ENCODE measurements at places on chromosomes 6 and 20.

DNA sequence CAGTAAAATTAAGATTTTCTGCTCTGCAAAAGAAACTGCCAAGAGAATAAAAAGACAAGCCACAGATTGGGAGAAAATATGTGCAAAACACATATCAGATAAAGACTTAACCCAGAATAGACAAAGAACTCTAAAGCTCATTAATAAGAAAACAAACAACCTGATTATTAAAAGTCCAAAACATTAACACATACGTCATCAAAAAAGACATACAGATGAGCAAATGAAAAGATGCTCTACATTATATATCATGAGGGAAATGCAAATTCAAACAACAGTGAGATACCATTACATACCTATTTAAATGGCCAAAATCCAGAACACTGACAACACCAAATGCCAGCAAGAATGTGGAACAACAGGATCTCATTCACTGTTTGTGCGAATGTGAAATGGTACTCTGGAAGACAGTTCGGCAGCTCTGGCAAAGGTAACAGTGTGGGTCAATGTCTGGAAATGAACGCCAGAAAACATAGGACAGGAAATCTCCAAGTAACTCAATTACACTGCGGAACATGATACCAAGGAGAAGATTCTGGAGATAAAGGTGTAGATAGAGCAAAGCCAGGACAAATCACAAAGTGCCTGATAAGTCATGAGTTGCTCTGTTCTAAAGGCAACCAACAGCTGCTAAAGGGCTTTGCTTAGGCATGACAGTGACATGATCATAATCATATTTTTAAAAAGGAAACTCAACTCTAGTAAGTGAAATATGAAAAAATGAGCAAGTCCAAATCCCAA, 96.8 kb downstream of the PDE10A start:
- DNase-seq, result no peak

DNA sequence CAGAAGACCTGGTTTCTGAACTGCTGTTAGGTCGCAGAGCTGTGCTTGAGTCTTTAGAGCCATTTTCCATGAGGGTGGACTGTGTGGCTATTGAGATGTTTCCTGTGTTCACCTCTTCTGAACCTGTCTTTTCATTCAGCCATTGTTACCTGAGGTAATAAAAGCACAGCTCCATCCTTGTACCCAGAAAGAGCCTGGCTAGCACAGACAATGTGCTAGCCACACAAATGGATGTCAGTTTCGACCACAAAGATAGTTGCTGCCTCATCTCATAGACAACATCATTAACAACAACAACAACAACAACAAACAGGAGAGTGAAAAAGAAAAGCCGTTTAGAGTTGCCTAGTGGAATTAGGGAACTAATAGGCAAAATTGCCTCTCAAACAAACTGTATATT, 114.7 kb downstream of the MYO6 start:
- no peak for DNase-seq

DNA sequence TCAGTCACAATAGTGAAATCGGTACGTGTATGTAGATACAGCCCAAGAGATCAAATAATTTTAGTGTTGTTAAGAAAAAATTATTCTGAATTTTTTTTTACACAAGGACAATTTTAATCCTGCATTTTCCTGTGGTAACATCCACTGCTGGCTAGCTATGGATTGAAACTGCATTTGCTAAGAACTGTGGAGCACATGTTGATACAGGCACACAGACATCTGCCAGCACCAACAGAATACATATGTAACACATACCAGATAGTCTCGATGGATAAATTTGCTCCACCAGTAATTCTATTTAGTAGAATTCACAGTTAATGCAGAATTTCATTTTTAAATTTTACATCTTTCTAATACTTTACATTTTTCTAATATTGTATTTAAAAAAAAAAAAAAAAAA, 2.2 kb downstream of the ASIP start:
- no peak for DNase-seq

DNA sequence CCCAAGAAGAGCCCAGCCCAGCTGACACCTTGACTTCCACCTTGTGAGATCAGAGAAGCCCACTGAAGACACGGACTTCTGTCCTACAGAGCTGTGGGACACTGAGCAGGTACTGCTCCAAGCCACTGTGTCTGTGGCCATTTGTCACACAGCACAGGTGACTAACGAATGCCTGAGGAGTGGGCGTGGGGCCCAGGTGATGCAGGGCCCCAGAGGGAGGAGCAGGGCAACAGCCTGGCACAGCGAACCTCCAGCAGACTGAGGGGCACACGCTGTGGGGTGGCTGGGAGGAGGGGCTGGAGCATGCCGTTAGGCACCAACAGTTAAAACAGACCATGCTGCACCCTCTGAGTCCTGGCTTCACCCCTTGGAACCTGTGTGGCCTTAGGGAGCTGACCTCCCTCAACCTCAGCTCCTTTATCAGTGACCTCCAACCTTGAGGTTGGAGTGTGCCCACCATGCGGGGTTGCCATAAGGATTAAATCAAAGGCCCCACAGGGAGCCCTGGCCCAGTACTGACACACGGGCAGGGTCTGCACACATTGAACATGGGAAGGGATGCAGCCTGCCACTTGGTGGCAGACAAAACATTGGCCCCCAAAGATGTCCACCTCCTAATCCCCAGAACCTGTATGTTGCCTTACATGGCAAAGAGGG, 119.9 kb upstream of the CST7 start:
- no peak for DNase-seq

GRCh38 chr6:52641388-52641787, 29.5 kb upstream of the TMEM14A start:
- DNase-seq, result no peak

DNA sequence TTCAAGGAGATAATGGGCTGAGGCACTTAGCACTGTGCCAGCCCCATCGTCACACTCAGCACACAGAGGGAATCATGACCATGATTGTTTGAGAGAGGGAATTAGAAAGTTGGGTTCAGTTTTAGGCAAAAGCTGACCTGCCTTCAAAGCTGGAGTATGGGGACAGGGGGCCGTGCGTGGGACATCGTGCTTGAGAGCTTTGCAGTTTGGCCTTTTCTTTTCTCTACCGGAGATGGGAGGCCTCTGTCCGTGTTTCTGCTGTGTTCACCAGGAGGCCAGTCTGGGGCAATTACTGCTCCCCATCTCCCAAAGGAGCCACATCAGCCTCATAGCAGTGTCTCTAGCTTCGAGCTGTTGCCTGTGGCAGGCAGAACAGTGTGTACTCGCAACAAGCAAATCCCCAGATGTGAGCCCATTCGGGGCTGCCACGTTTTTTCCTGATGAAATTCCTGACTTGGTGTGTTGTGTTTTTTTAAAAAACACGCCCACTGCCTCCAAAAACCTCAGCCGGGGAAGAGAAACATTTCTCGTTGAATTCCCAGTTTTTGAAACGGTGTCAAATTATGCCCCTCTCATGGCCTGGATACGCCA, 20.2 kb downstream of the EYA2 start:
- no peak for DNase-seq

DNA sequence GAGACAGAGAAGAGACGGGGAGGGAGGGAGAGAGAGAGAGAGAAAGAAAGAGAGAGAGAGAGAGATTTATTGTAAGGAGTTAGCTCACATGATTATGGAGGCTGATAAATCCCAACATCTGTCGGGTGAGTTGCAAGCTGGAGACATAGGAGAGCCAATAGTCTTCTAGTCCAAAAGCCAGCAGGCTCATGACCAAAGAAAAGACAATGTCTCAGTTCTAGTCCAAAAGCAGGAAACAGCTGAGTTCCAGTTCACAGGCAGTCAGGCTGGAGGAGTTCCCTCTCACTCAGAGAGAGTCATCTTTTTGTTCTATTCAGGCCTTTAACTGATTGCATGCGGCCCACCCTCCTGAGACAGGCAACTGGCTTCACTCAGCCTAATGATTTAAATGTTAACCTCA, 416.6 kb downstream of the PREX1 start:
- no peak for DNase-seq

- no peak for DNase-seq
Measured at GRCh38 chr6:112116221-112116620, 28.8 kb downstream of the FAM229B start.

- DNase-seq, result peak; percentile 74
Measured at GRCh38 chr20:8424010-8424409, 291.9 kb downstream of the PLCB1 start.

DNA sequence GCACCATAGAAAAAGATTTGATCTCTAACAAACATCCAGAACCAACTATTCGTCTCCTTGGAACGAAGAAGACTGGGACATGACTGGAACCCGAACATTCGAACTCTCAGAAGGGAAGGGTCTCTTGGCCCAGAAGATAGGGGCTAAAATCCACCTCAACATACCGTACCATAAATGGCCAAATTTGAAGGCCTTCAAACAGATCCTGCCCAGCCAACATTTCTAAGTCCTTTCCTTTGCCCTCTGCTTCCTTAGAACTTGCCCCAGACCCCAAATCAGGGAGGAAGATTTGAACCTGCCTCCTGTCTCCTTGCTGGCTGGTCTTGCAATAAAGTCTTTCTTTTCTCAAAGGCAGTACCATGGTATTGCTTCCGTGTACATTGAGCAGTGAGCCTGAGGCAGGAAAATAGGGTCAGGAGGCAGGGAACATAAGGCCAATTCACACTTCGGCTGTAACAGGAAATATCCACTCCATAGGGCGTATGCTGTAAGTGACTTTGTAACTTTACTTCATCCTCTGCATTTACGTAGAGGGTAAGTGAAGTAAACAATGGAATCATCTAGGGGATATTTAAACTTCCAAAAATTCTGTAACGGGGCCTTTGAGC, 1.8 kb upstream of the PXDC1 start:
- DNase-seq, result no peak

DNA sequence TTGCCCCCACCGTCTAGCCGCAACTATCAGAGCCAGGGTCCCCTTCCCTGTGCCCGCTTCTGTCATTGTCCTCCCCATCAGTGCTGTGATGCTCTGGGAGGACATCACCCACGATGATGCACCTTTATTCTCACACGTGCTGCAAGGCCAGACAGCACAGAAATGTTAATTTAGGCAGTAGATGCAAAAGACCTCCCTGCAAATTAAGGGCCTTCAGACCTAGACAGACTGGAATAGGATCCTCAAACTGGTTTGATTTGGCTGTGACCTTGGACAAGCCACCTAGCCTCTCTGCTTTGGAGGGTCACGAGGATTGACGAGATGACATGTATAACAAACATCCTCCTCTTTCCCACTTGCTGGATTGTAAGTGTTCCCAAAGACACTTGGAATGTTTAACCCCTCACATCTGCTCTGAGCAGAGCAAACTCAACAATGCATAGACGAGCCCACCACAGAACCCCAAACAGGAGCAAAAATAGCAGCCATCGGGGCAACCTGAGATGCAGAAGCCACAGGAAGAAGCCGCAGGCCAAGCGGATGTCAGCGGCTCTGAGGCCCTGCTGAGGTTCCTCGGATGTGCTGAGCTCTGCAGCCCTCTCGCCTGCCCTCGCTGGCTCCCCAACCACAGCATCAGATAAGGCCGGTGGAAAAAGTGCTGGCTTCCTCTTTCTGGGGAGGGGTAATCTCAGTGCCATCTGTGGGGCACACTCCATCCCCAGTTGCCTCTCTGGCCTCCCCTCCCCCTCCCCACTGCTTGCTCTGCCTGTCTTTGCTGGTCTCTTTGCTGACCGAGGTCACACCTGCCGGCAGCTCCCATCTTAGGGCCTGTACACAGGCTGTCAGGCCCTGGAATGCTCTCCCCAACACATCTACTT, 35.3 kb downstream of the TOX2 start:
- no peak for DNase-seq

DNA sequence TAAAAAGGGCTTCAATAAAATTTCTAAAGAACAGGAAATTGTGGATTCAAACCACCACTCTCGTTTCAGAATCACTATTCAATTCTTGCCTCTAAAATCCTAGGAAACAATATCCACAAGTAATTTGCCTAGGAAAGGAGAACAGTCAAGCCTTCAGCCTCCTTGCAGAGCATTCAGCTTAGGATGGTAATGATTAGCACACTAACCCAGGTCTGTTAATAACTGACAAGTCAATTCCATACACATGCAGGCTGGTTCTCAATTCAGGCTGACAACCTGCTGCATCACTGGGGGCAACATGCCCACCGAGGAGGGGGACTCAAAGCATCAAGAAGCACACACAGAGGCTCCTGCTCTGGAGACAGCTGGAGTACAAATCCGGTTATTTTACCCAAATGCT, 57.6 kb downstream of the GMDS start:
- DNase-seq, result no peak

DNA sequence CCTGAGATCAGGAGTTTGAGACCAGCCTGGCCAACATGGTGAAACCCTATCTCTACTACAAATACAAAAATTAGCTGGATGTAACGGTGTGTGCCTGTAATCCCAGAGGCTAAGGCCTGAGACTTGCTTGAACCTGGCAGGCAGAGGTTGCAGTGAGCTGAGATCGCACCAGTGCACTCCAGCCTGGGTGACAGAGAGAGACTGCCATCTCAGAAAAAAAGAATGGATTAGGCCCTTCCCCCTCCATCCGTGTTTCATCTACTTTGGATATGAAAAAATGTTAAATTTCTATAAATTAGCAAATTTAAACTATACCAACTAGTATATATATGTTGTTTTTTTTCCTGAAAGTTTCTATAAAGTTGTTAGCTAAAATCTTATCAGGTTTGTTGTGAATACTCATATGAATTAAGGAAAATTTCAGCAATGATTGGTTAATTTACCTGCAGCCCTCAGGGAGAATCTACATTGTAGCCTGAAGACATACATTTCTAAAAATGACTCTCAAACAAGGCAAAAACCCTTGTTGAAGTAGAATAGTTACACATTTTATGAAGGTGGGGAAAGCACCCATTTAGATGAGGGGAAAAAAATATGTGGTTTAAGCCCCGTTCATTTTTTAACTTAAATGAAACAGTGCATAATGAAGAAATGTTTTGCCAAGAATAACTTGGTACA, 120.9 kb downstream of the TIAM2 start:
- DNase-seq, result no peak

GRCh38 chr6:142187209-142187608, 40.1 kb downstream of the VTA1 start:
- DNase-seq, result peak; percentile 48

GRCh38 chr6:29504961-29505360, 17.2 kb upstream of the MAS1L start:
- no peak for DNase-seq

DNA sequence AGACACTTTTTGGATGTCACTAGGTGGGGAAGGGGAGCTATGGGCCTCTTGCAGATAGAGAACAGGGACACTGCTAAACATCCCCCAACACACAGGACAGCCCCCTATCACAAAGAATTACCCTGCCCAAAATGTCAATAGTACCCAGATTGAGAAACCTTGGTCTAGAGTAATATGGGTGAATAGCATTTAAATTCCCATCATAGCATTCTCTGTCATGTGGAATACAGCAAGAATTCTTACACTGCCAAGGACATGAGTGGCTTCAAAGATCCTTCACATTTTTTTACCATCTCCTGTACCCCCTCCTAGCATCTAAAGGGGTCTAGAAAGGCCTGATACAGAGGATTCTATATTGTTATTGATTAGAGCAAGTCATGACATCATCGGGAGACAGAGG, 83.1 kb upstream of the SSTR4 start:
- no peak for DNase-seq

DNA sequence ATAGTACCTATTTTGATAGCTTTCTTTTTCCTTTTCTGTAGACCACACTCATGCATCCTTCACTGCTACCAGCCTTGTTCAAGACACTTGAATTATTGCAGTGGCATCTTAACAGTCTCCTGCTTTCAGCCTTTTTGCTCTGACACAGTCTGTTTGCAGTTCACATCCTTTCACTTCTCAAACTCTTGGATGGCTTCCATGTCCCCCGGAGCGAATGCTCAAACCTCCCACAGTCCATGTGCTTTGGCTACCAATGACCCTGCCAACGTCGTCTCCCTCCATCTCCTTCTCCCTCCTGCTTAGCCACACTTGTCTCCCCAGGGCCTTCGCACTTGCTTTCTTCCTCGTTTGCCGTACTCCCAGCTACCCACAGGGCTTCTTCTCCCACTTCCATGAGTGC, 270.0 kb upstream of the ZFP64 start:
- DNase-seq, result no peak

- no peak for DNase-seq
Measured at GRCh38 chr20:24863356-24863755, 85.7 kb upstream of the CST7 start.

All from NCI-H226 (cell line).